ENCODE measurements at places on chromosomes 4 and X. TPM values are rescaled to one million over a fixed set of nuclear protein-coding genes. Genes with fewer than 3 reads are reported as not detected.

The PAGE2 gene
- not detected for total RNA-seq

The GPR78 gene
- total RNA-seq: not detected

The FAT1 gene
- total RNA-seq: 52.9 TPM

GRCh38 chr4:93791570-93792195, 36.9 kb upstream of the ATOH1 start:
- H3K4me3 ChIP-seq: no peak overlapping the region
- no peaks in the 10 kb centered on the region for H3K27me3 ChIP-seq
- H3K4me1 ChIP-seq: no peaks in the 10 kb centered on the region
- no peak for DNase-seq
- no peaks in the 10 kb centered on the region for H3K36me3 ChIP-seq

DNA sequence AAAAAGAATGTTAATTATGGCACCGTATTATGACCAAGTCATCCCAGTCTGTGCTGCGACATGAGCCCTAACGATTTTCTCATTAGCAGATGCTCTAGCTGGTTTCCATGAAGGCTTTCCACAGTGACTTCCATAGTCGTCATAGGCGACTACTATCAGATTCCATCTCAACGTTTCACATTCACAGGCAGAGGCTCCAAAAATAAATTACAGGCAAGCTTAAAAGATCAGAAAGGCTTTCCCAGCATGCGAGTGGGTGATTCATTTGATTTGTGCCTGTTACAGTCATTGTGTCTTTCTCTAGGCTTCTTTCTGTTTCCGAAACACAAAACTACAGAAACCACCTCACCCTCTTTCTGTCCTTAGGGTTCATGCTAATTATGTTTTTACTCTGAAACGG, 43.2 kb downstream of the PALLD start:
- no peak overlapping the region for H3K4me3 ChIP-seq
- H3K4me1 ChIP-seq: no peaks in the 10 kb centered on the region
- no peak overlapping the region for H3K27ac ChIP-seq

Measured in ascending aorta (tissue), 2 donors.